Stimulated activated CD4-positive, alpha-beta T cell treated with anti-CD3 and anti-CD28 coated beads, Interleukin-15, amount 100 ng/mL, for 24 hours (primary cell): ENCODE measurements at places on chromosomes 1 and 21.

DNA sequence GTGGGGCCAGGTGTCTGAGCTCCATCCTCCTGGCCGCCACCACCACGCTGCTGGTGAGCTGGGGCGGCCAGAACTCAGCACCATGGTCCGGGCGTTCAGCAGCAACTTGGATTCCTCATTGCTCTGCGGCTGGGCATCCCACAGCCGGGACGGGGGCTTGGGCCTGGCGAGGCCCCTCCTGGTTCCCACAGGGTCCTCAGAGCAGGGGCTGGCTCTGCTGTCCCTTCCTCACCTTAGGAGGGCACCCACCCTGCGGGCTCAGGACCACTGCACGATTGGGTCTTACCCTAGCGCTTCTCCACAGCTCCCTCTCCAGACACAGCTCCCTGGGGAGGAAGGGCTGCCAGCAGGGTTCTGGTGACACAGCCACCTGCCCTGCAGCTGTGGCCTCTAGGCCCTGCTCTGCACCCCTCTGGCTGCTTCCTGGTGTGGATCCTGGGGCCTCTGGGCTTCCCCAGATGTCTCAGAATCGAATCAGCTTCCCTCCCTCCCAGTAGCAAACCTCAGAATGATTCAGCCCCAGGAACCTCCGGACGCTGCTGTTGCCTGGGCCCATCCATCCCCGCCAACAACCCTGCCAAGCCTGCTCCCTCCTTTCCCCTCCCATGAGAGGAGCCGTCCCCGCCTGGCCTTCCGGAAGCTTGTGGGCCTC lies 25.0 kb downstream of the CRYAA start:
- no peak for DNase-seq

DNA sequence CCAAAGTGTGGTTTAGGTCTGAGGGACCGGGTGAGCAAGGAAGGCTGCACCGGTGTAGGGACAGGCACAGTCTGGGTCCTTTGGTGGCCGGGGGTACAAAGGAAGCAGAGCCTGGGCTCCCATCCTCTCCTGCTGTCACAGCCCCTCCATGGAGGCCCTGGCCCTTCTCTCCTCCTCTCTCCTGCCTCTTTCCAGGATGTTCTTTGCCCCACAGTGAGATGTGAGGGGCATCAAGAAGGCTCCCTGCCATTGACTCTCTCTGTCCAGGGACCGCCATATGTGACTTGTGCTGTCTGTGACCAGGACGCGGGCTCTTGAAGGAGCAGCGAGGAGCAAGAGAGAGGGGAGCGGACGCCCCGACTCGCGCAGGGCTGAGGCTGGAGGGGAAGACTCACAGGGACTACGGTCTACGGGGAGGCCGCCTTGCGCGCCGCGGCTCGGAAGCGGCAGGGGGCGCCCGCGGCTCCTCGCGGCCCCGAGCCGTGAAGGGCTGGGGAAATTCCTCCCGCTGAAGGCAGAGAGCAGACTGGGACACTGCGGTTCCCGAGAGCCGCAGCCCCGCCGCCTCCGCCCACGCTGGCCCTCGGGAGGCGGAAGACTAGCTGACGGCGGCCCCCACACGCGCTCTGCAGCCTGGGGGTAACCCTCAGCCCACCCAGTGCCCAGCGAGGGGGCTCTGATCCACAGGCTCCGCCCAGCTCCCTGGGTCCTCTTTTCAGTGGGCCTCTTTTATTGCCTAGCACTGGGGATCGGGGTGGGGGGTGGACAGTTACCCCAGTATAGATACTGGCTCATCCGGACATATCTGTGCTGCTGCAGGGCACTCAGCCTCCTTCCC lies 40.8 kb downstream of the MAB21L3 start:
- DNase-seq: peak; percentile 84

DNA sequence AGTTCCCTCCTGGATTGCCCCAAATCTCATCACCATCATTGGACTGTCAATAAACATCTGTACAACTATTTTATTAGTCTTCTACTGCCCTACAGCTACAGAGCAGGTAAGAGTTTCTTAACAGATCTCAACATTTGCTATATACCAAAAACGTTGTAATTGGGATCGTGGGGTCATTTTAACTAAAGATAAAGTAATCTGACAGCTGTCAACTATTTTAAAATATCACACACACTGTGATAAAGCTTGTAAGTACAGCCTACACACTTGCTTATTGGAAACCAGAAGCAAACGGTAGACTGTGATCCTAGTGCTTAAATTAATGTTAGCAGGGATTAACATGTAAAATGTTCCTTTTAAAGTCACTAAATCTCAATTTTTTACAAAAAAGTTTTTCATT lies 7.9 kb downstream of the CEPT1 start:
- no peak for DNase-seq

GRCh38 chr1:116806245-116806644 lies 52.0 kb downstream of the CD2 start:
- DNase-seq: peak; percentile 90

DNA sequence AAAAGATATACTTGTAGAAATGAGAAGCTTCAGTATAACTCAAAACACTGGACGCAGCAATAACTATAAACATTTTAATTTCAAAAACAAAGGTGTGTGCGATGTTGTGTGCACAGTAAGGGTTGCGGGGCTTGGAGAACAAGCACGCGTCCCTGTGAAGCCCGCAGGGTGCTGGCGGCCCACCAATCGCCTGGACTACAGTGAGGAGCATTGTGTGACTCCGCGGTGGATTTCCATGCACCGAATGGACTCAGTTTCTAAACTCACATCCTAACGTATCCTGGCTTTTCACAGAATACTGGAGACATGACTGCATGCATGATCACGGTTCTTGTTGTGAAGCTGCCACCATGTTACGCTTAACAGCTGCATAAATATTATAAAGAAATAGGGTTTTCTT lies 33.0 kb downstream of the NTPCR start:
- no peak for DNase-seq

GRCh38 chr1:57503337-57503736 lies 79.5 kb upstream of the DAB1 start:
- DNase-seq: no peak

GRCh38 chr1:73859227-73859626 lies 338.7 kb downstream of the LRRIQ3 start:
- no peak for DNase-seq

- no peak for DNase-seq
Observed at GRCh38 chr21:15935530-15935929, 205.7 kb downstream of the USP25 start.

GRCh38 chr21:17711896-17712295 lies 99.2 kb upstream of the BTG3 start:
- no peak for DNase-seq

GRCh38 chr1:223860051-223860622 lies 14.4 kb upstream of the TP53BP2 start:
- DNase-seq: no peak

DNA sequence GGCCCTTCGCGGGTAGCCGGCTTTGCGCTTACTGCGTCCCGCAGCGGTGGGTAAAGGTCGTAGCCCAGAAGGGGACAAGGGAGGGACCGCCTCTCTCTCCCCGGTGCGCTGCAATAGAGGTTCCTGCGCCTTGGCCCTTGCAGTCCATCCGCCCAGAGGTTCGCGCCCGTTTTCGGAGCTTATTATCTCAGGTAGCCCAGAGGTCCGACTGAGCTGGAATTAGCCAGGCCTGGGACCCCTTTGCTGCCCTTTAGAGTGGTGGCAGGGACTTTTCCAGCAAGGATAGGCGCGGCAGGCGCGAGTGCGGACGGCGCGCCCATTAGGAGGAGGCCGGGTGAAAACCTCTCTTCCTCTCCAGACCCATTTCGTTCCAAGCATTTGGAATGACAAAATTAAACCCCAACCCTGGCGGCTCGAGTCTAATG lies 5.0 kb downstream of the LHX4 start:
- peak; percentile 20 for DNase-seq

DNA sequence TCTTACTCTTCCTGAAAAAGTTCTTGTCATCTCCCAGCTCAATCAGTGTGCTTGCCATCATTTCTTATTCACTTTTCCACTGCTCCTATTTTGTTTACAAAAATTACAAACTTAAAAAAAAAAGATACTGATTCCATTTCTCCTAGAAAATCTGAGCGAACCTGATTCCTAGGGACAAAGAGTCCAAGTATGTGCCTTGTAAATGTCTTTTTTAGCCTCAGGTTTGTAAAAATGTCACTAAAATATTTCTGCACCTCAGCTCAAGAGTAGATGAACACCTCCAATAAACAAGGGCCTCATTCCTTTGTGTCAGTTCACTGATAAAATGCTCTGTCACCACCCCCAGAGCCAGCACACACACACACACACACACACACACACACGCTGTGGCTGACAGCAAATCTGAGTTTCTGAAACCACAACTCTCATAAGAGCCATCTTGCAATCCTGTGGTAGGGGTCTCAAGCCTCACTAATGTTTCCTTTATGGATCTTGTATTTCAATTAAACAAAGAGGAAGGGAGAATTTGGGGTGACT lies 299.2 kb downstream of the PBX1 start:
- no peak for DNase-seq

GRCh38 chr21:18318156-18318555 lies 73.5 kb downstream of the CHODL start:
- no peak for DNase-seq

DNA sequence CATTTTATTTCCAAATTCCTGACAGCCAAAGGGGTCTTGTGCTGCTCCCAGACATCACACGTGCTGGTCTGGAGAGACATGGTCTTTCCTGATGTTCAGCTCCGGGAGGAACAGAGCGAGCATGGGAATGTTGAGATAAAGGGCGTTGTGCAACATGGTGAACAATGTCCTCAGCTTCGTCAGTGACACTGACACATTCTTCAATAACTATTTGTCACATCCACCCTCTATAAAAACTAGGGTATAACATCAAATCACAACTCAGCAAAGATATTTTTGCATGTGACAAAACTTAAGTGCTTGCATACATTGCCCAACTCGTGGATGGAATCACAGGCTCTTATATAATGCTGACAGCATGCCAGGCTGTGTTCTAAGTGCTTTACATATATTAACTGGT lies 42.4 kb upstream of the GRHL3 start:
- no peak for DNase-seq

DNA sequence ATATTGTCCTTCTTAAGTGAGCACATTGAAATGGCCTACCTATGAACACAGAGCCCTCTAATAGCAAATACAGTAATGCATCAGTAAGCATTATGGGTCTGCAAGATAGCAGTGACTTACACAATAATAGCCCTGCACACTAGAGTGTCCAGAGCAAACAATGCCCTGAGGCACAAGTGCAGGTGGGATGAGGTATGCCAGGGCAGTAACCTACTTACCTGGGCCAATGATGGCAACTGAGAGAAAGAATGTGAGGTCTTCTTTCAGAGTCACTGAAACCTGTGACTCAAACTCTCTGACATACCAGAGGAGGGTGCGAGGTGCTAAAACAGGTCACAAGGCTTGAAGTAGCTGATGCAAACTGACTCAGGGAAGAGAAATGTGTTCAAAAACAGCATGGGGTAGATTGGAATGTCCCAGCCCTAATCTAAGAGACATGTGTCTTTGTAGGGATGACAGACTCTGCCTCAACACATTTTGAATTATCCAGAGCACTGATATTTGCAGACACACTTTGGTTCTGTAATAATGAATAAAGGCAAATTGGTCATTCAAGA lies 168.5 kb upstream of the RUNX1 start:
- peak; percentile 60 for DNase-seq

DNA sequence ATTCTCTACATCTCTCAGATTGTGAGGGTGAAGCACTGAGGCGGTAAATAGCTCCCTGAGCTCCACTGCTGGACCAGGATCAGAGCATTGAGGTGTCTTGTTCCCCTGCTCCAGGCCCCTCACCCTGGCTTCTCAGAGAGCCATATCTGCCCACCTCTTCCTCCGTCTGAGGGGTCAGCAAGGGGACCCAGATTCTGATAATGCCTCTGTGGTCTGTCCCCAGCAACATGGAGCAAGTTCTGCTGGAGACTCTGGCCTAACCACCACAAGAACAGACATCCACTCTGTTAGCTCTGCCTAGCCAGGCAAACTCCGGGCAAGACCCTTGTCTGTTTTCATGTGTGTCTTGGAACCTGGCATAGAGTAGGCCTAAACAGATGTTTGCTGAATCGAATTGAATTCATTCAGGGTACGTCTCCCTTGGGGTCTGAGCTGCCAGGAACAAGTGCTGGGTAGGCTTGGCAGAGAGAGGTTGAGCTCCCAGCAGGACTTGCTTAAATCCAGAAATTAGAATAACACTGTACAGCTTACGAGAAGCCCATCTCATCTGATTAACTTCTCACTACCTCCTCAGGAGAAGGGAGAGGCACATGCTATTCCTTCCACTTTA lies 2.3 kb downstream of the TRAF5 start:
- no peak for DNase-seq

GRCh38 chr1:236416165-236416564 lies 22.1 kb downstream of the EDARADD start:
- DNase-seq: no peak

DNA sequence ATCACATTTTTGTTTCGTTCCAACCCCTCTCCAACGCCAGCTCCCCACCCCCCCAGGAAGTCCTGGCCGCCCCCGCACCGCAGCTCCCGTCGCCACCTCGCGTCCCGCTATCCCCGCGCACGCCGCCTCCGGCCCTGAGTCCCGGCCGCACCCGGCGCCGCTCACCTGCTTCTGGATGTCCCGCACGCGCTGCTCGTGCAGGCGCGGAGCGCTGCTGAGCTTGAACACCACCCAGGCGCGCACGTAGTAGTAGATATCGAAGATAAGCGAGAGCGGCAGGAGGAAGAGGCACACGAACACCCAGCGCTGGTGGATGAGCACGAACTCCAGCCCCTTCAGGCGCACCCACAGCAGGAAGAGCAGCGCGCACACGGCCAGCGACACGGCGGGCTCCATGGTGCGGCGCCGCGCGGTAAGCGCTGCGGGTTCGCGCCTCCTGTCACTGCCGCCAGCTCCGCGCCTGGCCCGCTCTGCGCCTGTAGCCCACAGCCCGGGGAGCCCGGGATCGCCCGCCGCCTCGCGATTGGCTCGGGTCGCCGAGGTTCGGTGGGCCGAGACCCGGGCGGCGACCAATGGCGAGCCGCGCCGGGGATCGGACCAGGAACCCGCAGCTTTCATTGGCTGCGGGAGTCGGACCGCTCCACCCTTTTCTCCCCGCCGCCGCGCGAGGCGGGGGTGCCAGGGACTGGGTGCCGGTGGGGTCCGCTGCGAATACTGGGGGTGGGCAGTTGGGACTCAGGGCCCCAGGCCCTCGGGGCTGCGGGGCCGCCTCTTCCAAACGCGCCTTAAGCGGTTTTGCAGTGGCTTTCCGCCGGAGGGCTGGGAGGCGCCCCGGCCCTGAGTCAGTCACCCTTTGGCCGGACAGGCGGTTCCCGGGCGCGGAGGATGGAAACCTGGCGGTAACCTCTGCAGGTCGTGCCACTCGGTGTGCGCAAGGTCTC lies at the start of gene DHCR24:
DHCR24 (minus strand) TSS at position 472 of the 941 bp plus-strand sequence; CDS start at position 396, 76 bp downstream.
- DNase-seq: peak; percentile 88

DNA sequence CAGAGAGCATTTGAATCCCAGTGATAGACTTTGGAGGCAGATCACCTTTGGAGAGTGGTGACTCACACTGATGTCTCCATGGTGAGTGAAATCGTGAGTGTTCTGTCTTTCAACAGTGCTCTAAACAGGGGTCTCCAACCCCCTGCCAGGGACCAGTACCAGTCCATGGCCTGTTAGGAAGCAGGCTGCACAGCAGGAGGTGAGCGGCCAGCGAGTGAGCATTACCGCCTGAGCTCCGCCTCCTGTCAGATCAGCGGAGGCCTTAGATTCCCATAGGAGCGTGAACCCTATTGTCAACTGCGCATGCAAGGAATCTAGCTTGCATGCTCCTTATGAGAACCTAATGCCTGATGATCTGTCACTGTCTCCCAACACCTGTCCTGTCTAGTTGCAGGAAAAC lies 61.8 kb upstream of the B3GALNT2 start:
- no peak for DNase-seq

GRCh38 chr1:171256940-171257606 lies 8.8 kb downstream of the FMO1 start:
- DNase-seq: no peak

- no peak for DNase-seq
Observed at GRCh38 chr1:25954282-25954938, 43.5 kb downstream of the PAFAH2 start.
